ENCODE measurements at places on chromosomes 5 and 9.

DNA sequence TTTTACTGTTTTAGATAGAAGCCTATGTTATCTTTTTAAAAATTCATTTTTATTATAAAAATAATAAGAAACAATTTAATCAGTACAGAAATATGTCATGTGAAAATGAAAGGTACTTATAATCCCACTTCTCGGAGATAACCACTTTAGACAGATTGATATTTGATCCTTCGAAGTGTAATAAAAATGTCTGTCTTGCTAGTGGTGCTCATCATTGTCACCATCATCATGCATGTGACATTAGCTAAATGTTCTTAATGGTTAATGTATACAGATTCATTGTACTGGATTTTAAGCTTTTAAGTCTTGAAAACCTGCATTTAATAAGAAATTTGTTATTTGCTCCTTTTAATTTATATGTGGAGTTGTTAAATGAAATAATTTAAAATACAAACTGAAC, 30.1 kb upstream of the FAM120AOS start:
- DNase-seq = no peak

DNA sequence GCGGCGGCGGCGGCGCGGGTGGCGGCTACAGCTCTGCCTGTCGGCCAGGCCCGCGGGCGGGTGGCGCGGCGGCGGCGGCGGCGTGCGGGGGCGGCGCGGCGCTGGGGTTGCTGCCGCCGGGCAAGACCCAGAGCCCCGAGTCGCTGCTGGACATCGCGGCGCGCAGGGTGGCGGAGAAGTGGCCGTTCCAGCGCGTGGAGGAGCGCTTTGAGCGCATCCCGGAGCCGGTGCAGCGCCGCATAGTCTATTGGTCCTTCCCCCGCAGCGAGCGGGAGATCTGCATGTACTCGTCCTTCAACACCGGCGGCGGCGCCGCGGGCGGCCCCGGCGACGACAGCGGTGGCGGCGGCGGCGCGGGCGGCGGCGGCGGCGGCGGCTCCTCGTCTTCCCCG, 296 bp downstream of the ZSWIM6 start:
- peak; percentile 52 for DNase-seq

DNA sequence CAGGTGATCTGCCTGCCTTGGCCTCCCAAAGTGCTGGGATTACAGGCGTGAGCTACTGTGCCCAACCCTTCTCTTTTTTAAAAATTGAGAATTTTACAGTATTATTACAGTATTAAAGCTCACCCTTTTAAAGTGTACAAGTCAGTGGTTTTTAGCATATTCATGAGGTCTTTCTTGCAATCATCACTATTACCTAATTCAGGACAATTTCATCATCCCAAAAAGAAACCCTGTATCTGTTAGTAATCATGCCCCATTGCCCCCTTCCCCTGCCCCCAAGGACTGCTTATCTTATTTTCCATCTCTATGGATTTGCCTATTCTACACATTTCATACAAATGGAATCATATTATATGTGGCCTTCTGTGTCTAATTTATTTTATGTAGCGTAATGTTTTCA, 22.6 kb upstream of the MEGF9 start:
- DNase-seq = no peak

DNA sequence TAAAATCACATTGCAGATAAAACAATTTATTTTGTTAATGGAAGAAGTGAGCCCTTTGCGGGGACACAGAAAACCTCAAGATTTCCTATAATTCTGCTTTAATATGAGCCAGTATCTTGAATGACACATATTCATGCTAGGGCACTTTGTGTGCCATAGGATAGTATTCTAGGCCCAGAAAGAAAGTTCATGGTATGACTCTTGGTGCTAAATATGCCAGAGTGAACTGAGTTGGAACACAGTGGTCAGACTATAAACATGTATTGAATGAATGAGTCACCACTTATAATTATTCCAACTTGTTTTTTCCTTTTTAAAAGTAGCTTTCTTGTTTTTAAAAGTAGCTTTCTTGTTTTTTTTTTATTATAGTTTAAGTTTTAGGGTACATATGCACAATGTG, 46.0 kb downstream of the ADAMTS19 start:
- DNase-seq = no peak

- no peak for DNase-seq
Observed at GRCh38 chr5:9930156-9930555, 300.0 kb upstream of the TAS2R1 start.

DNA sequence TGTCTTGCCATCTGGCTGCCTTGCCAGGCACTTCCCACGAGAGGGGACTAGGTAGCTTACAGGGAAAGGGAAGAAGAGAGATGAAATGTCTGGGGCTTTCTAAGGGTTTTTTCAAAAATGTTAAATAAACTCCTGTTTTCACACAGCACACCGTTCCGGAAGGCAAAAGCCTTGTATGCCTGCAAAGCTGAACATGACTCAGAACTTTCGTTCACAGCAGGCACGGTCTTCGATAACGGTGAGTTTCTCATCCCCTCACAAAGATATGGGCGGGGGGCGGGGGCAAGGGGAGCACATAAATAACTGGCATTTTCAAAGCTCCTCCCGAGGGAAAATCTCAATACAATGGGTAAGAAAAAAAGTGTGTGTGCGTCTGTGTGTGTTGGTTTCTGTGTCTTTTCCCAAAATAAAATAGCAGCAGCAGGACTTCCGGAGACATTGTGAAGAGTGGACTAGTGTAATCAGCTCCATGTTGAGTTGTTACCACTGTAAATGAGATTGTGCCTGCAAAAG, 189.6 kb downstream of the NR3C1 start:
- no peak for DNase-seq

DNA sequence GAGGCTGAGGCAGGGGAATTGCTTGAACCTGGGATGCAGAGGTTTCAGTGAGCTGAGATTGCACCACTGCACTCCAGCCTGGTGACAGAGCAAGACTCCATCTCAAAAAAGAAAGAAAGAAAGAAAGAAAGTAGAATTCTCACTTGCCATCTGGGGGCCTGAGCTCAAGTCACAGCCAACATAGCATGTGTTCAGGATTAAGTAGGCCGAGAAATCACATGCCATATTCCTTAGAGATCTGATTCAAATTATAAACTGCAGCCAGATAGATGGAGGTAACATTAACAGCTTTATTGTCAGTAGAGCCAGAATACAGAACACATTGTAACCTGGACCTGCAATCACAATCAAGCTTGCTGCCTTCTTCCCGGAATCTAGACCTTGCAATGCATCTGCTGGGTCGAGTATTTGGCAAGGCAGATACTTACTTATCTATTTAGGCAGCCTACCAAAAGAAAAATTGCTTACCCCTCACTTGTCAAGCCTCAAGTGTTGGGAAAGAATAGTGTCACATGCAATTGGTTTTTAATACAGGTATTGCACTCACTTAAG, 173.7 kb downstream of the CPLANE1 start:
- no peak for DNase-seq

- no peak for DNase-seq
Observed at GRCh38 chr9:98520221-98520960, 188.3 kb downstream of the GABBR2 start.

DNA sequence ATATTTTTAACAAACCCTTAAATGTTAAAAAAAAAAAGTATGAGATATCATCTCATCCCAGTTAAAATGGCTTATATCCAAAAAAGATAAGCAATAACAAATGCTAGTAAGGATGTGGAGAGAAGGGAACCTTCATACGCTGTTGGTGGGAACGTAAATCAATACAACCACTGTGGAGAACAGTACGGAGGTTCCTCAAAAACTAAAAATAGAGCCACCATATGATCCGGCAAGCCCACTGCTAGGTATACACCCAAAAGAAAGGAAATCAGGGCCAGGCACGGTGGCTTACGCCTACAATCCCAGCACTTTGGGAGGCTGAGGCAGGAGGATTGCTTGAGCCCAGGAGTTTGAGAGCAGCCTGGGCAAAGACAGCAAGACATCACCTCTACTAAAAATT, 3.0 kb downstream of the MTMR12 start:
- no peak for DNase-seq

DNA sequence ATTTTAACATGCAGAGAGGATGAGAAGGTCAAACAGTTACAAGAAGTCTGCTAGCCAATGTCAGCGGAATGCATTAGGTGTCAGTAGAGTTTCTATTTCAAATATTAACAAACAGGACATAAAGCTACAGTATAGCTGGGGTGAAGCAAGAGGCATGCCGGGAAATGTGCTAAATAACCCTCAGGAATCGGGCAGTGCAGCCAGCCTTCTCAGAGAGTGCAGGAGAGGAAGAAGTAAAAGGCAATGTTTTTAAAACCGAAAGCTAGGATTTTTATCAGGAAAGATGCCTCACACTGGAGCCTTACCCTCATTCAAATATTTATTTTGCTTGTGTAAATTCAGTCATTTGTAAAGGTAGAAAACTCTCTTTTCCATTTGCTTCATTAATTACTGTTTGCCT, 59.1 kb upstream of the SH3GL2 start:
- no peak for DNase-seq

GRCh38 chr9:107749787-107750444, 260.3 kb upstream of the KLF4 start:
- DNase-seq = no peak

GRCh38 chr5:141483902-141484301, 928 bp upstream of the PCDHGC4 start:
- no peak for DNase-seq

DNA sequence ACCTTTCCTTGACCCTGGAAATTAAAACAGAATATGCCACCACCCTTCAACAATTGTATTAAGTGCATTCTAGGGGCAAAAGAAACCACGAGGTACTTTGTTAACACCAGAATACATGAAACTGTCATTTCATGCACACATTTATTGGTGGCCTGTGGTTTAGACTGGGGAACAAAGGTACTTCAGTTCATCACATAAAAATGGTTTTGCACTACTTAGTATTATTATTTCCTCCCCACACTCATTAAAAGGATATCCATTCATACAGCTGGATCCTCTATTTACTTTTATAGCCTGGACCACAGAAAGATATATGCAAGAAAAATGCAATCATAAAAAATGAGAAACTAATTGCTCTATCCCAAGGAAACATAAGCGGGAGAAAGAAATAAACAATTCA, 230.9 kb downstream of the EFNA5 start:
- no peak for DNase-seq

- DNase-seq = no peak
Observed at GRCh38 chr5:115389034-115389798, 92.8 kb upstream of the CCDC112 start.

DNA sequence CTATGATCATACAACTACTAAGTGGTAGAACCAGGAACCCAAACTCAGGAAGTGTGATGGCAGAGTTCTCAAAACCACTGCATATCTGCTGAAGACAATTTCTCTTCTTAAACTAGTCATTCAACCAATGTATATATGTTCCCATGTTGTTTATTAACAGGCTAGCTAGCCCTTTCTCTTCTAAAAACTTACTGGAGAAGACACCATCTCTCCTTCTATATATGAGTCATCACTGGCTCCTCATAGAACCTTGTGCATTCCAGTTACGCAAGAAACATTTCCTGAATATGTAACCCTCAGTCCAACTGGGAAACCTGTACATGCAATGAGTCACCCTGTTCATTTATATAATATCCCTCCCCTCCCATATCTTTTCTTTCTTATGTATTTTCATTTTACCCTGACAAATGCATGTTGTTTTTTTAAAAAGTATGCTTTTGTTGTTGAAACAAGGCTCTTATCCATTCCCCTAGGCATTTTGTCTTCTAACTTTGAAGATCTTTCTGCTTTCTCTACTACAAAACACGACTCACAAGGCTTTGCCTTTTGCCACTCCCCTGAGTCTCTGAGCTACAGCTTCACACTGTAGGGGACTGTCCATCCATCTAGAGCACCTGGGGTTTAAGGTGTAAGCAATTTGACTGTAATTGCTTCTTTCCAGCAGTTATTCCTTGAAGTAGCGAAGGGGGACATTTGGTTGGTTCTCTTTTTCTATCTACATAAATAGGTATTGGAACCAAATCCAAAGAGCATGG, 119.5 kb downstream of the ANXA1 start:
- DNase-seq = no peak

DNA sequence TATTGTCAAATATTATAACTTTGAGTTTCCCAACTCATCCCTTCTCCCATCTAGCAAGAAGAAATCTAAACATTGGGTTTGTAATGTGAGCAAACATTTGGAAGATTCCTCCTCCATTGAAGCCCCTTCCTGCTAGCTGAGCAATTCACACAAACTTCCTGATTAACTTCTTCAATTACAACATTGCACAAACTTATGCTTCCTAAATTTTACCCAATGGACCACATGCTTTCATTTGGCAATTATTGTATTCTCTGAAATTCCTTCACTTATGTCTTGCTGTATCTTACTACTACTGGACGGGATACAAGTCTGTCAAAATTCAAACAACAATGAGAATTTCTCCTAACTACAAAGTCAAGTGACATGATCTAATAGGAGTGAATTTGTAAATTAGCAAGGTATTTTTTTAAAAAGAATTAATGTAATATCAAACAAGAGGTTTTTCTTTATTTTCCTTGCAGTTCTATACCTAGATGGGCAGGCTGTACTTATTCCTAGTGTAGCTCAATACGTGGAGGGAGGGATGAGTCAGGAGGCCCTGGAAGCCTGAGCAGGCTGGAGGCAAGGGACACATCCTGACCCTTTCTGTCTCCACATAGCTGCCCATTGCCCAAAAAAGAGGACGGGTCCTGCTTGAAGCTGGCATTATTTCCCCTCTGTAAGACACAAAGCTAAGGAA, 11.8 kb upstream of the IFNW1 start:
- no peak for DNase-seq

DNA sequence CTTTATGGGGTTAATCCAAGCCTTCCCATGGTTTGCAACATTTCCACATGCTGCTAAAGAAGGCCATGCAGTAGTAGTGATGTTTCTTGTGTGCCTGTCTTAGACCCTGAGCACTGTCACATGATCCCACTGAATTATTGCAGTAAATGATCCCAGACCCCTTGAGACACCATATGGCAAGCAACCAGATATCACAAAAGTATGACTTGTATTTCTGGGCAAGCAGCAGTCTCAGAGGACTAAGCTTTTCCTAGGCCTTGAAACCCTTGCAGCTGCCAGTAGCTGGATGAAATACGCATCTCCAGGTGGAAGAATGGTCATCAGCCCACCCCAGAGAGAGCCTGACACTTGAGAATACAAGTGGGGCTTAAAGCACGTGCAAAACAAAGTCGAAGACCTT, 41.8 kb downstream of the CDO1 start:
- DNase-seq = peak; percentile 30

DNA sequence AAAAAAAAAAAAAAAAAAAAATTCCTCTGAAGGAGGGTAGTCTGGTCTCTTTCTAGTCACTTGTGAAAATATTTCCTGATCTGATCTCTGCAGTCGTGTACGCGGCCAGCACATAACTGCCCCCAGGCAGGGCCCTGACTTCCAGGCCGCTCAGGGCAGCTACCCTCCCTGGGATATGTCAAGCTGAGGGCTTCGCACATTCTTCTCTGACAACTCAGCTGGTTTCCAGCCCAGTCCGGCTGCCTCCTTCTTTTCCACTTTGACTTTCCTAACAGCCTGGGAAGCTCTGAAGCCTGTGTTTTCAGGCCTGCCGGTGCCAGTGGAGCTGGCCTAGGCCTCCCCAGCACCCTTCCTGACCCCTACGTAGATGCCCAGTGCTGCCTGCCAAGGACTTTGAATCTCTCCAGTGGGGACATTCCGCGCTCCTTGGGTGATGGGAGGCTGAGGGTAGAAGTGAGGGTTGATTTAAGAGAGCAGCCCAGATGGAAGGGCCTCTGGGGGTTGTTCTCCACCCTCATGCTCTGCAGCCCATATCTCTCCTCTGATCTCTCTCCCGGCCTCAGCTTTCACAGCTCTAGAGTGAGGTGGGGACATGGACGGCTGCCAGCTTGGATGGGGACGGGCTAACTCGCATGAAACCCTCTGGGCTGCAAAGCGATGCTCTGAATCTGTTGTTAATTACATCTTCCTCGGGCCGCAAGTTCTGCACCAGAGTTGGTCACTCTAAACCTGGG, 20.7 kb downstream of the COL5A1 start:
- no peak for DNase-seq
